ENCODE measurements at places on chromosomes 12 and 14.
A peak's percentile ranks its signal among the peaks of the same experiment; 100 is the strongest.

GRCh38 chr14:44529026-44529425 is 21.9 kb upstream of the FSCB start:
- DNase-seq: no peak

DNA sequence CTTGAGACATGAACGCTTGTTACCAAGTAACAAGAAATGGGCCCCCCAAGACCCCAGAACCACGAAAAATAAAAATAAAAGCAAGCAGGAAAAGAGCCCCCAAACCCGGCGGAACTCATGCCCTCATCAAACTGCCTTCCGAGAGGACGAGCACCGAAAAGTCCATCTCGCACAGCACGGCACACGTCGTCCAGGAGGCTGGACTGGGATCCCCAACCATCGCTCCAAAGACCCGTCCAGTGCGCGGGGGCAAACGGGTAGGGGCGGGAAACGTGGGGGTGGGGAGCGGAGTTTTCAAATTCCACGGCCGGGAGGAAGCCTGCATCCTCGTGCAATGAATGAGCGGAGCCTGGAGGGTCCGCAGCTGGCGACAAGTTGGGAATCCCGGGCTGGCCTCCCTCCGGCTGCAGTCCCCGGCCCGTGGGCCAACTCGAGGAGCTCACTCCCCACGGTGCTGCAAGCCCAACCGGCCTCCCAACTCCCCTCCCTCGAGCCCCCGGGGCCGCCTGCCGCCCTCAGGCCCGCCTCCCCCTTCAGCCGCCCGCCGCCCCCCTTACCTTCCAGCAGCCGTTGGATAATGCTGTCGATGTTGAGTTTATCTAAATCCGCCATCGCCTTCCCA is 484 bp downstream of the PPP1CC start:
- DNase-seq: peak; percentile 36

- DNase-seq: no peak
These were observed 63.3 kb upstream of the ABCD2 start for GRCh38 chr12:39682689-39683477.

GRCh38 chr12:124159655-124160054 is 135.2 kb upstream of the RFLNA start:
- no peak for DNase-seq

GRCh38 chr12:14766649-14767215 is 36.5 kb downstream of the WBP11 start:
- no peak for DNase-seq

All from right cardiac atrium (tissue), 5 donors.